ENCODE measurements at places on chromosomes 13 and 19. TPM values are rescaled to one million over a fixed set of nuclear protein-coding genes. Genes with fewer than 3 reads are reported as not detected.

Gene SERPINE3
- total RNA-seq = not detected

Gene PRTN3
- not detected for total RNA-seq

Gene FGF22
- total RNA-seq = not detected

Gene TTC9B
- not detected for total RNA-seq

Gene AZU1
- total RNA-seq = not detected

Gene LGI4
- not detected for total RNA-seq

Gene OR7G2
- total RNA-seq = not detected

Gene SMIM24
- total RNA-seq = not detected
